ENCODE measurements at places on chromosomes 16 and 17.

DNA sequence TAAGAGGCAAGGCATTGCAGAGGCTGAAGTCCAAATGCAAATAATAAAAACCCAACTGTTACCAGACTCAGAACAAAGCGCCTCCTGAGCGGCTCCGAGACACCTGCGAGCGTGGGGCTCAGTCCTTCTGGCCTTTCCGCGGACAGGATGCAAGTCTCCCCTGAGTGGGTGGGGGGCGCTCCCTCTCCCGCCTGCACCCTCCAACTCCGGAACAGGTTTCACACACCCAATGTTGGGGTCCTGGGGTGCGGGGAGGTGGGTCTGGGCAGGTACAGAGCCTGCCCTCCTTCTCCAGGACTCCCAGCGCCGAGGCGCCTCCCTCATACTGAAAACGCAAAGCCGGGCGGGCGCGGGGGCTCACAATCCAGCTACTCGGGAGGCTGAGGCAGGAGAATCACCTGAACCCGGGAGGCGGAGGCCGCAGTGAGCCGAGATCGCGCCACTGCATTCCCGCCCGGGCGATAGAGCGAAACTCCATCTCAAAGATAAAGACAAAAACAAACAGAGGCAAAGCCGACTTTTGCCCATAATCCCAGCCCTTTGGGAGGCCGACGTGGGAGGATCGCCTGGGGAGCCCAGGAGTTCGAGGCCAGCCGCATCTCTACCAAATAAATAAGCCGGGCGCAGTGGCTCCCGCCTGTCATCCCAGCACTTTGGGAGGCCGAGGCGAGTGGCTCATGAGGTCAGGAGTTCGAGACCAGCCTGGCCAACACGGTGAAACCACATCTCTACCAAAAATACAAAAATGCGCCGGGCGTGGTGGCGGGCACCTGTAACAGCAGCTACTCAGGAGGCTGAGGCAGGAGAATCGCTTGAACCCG, 893 bp downstream of the GINS2 start:
- peak overlapping the region; percentile 79 for H3K4me3 ChIP-seq
- peaks cover 33% of the 10 kb centered on the region for H3K4me1 ChIP-seq
- peaks cover 32% of the 10 kb centered on the region for H3K27me3 ChIP-seq
- H3K27ac ChIP-seq, result no peak overlapping the region

GRCh38 chr17:62098623-62099231, 33.6 kb upstream of the MED13 start:
- no peaks in the 10 kb centered on the region for H3K36me3 ChIP-seq
- DNase-seq, result no peak
- H3K4me3 ChIP-seq, result no peak overlapping the region

DNA sequence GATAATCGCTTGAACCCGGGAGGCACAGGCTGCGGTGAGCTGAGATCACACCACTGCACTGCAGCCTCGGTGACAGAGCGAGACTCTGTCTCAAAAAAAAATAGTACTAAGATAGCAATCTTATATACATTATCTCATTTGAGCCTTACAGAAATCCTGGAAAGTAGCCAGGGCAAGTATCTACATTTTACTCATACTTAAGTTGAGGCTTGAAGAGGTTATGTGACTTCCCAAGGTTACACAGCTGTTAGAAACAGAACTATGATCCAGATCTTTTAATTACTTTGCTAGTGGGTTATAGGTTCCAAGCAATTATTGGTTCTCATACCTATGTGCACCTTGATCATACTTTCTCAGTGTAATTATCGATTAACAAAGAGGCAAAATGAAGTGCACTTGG, 15.4 kb downstream of the C17orf78 start:
- no peaks in the 10 kb centered on the region for H3K27me3 ChIP-seq
- H3K27ac ChIP-seq, result no peak overlapping the region
- DNase-seq, result no peak

- H3K4me3 ChIP-seq, result no peak overlapping the region
- peaks cover 18% of the 10 kb centered on the region for H3K27me3 ChIP-seq
- H3K36me3 ChIP-seq, result no peaks in the 10 kb centered on the region
- peak overlapping the region; percentile 78 for H3K27ac ChIP-seq
These were observed 125.9 kb downstream of the OR1D5 start for GRCh38 chr17:2937331-2938003.

- DNase-seq, result no peak
- H3K4me1 ChIP-seq, result peaks cover 6% of the 10 kb centered on the region
- peaks cover 19% of the 10 kb centered on the region for H3K27me3 ChIP-seq
- H3K36me3 ChIP-seq, result no peaks in the 10 kb centered on the region
- no peak overlapping the region for H3K4me3 ChIP-seq
- no peak overlapping the region for H3K27ac ChIP-seq
These were observed 317.2 kb upstream of the ZFHX3 start for GRCh38 chr16:73365016-73365551.

DNA sequence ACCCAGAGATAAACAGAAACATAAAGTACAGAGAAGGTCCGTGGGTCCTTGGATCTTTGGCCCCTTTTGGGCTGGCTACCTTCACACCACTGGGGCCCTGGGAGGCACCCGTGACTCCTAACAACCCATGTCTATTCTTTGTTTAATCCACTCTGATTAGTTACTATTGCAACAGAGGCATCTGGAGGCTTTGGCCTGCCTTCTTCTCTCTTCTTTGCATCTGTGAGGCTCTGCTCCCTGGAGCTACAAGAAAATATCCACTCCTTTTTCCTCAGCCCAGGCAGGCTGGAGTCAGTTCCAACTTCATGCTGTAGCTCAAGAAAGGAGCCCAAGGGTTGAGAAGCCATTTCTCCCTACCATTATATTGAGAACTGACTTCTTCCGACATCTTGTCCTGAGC, 9.5 kb upstream of the CMIP start:
- peaks cover 34% of the 10 kb centered on the region for H3K4me1 ChIP-seq
- no peak for DNase-seq
- H3K27me3 ChIP-seq, result peaks cover 27% of the 10 kb centered on the region
- H3K4me3 ChIP-seq, result no peak overlapping the region
- H3K27ac ChIP-seq, result no peak overlapping the region

DNA sequence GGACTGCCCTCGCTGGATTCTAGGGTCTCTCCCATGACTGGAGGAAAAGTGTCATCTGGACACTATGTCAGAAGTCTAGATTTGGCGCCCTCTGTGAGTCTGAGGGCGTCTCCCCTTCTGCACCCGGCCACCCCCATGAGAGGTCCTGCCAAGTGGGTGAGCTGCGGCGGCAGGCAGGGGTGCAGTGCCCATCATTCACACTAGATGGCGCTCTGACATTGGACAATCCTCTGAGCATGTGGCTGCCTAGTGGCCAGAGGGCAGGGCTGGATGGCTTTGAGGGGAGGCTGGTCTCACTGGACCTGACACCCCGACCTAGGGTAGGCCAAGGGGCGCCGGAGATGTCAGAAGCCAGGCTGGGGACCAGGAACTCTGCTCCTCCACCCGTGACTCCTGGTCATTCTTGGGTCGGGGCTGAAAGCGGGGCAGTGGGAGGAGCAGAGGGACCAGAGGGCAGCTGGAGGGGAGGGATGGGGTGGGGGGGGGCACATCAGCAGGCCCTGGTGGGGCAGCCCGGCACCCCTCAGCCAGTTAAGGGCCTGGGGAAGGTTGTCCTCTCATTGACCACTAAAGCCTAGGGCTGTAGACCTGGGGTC, 28.0 kb downstream of the MRM1 start:
- H3K4me1 ChIP-seq, result peaks cover 52% of the 10 kb centered on the region
- H3K27ac ChIP-seq, result no peak overlapping the region
- no peaks in the 10 kb centered on the region for H3K36me3 ChIP-seq
- no peak overlapping the region for H3K4me3 ChIP-seq

DNA sequence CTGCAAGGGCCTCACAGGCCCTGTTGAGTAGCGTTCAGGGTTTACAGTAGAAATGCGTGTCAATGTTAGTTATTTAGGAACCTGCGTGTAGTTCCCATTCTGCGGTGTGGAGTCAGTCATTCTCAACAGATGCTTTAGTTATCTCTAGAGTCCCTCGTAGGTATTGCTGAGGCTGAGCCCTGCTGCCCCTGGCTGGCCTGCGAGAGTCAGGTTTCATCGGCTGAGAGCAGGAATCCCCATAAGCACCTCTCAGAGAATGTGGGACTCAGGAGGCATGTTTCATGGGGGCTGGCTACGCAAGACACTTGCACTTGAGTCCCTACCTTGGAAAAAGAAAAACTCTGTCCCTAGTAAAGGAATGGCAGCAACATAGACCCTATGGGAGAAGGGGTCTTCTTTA, 347.5 kb upstream of the ASIC2 start:
- H3K27ac ChIP-seq, result no peak overlapping the region
- peaks cover 18% of the 10 kb centered on the region for H3K4me1 ChIP-seq
- H3K4me3 ChIP-seq, result no peak overlapping the region
- no peaks in the 10 kb centered on the region for H3K36me3 ChIP-seq

DNA sequence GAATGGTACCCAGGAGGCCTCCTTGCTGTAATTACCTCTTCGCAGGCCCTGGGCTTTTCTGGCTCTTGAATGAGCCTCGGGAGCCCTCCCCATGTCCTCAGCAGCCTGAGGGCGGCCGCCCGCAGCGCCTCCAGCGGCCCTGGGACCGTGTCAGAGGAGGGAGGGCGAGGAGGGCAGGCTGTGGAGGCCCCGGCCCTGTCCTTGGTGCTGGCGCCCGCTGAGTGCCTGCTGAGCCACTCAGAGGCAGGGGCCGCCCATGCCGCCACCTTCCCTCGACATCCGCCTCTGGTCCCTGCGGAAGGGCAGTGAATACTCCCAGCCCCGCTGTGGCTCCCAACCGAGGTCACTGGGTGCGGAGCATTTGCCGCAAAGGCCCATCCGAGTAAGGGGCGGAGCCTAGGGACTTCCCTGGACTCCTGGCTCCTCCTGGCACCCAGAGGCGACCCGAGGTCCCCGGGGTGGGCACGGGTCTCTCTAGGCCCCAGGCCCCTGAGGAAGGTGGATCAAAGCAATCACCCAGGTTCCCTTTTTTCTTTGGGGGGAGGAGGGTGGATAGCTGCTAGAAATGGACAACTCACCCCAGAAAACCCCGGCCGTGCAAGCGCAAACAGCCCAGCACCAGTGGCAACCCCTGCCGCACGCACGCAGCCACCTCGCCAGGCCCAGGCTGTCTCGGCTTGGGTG, 2.8 kb downstream of the RBFOX3 start:
- DNase-seq, result peak; percentile 92
- no peak overlapping the region for H3K4me3 ChIP-seq
- peaks cover 100% of the 10 kb centered on the region for H3K27me3 ChIP-seq
- H3K4me1 ChIP-seq, result peaks cover 6% of the 10 kb centered on the region
- no peak overlapping the region for H3K27ac ChIP-seq

GRCh38 chr16:49460786-49461470, 87.3 kb downstream of the C16orf78 start:
- H3K27me3 ChIP-seq, result peaks cover 38% of the 10 kb centered on the region
- H3K4me1 ChIP-seq, result peaks cover 41% of the 10 kb centered on the region
- no peaks in the 10 kb centered on the region for H3K36me3 ChIP-seq
- no peak overlapping the region for H3K27ac ChIP-seq
- H3K4me3 ChIP-seq, result no peak overlapping the region

GRCh38 chr17:539766-540165, 174.9 kb downstream of the VPS53 start:
- H3K4me1 ChIP-seq, result peaks cover 15% of the 10 kb centered on the region
- no peak overlapping the region for H3K27ac ChIP-seq

Data from nephron progenitor cell (in vitro differentiated cells).